NCI-H2029 (cell line): ENCODE measurements at places on chromosomes 12 and 14.

DNA sequence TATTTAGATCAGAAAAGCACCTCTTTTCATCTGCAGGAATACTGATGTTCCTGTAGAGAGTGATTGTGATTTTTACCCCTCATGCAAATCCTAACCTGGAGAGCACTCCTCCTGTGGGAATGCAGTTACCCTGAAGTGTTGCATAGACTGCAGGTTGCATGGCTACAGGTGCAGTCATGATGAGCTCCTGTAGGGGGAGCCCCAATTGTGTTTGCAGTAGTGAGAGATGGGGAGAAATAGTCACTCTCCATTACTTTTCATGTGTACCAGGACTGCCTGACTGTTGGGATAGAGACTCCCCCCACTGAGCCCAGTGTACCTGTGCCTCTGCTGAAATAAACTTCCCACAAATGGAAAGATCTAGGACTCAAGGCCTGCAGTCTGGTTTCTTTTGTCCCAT lies 1086.5 kb downstream of the SLC6A15 start:
- no peak for DNase-seq

- no peak for DNase-seq
Measured at GRCh38 chr12:90250766-90251165, 542.1 kb upstream of the ATP2B1 start.

DNA sequence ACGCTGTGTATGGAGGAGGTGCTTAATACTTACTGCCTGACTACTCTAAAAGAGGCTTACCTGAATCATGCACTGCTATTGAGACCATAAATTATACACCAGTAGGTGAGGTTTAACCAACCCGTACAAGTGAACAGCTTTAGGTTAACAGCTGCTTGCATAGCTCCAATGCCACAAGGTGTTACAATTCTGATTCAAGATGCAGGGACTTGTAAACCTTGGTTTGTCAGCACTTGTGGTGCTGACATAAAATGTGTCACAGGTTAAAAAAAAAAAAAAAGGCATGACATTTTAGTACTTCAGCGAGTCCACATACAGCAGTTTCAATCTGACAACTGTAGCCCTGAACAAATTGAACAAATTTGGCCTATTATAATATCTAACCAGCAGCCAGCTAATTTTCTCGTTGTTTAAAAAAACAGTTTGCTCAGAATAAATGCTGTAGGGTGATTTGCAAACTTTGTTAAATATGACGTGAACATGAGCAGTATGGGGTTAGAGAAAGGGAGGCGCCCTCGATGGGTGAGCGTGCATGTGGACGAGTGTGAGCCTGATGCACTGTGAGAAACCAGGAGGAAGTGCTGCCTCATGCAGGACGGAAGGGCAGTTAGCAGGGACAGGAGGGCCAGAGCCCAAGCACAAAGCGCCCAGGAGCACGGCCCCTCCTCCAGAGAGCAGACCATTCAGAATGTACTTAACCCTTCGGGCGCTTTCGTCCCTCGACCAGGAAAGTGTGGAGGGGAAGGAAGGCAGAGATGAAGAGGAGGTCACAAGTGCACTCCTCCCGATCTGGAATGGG lies 44.7 kb downstream of the TCHP start:
- DNase-seq, result no peak

- no peak for DNase-seq
Measured at GRCh38 chr12:131732-132495, 65.3 kb downstream of the IQSEC3 start.

DNA sequence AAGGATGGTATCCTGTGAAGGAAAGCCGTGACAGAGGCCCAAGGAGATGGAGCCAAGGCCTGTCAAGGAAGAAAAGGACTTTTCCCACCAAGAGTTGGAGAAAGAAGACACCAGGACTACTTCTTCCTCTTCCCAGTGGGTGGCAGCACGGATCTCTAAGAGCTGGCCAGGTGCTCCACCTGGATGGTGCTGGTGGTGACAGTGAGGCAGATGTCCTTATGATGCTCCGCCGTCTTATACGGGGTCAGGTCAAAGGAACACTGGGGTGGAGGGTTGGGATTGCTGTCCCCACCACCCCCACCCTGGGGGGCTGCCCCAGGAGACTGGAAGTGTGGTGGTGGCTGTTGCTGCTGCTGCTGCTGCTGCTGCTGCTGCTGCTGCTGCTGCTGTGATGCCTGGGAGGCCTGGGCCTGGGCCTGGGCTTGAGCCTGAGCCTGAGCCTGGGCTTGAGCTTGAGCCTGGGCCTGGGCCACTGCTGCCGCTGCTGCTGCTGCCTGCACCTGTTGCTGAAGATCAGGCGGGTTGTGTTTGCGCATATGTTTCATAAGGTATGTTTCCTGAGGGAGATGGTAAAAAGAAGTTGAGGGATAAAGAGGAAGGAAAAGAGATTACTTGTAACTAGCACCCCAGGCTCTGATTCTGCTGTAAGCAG lies 4.8 kb upstream of the ING4 start:
- DNase-seq, result no peak

- DNase-seq, result no peak
Measured at GRCh38 chr14:103510724-103511693, 11.6 kb downstream of the CKB start.

GRCh38 chr14:32469388-32470160 lies 140.5 kb downstream of the AKAP6 start:
- DNase-seq, result peak; percentile 83

GRCh38 chr12:54191550-54192022 lies 2.8 kb upstream of the SMUG1 start:
- peak; percentile 60 for DNase-seq

- DNase-seq, result no peak
Measured at GRCh38 chr12:100877776-100878175, 83.2 kb downstream of the ANO4 start.

- DNase-seq, result no peak
Measured at GRCh38 chr12:105220929-105221290, 15.1 kb downstream of the APPL2 start.

- no peak for DNase-seq
Measured at GRCh38 chr14:38138473-38139138, 69.1 kb upstream of the SSTR1 start.

DNA sequence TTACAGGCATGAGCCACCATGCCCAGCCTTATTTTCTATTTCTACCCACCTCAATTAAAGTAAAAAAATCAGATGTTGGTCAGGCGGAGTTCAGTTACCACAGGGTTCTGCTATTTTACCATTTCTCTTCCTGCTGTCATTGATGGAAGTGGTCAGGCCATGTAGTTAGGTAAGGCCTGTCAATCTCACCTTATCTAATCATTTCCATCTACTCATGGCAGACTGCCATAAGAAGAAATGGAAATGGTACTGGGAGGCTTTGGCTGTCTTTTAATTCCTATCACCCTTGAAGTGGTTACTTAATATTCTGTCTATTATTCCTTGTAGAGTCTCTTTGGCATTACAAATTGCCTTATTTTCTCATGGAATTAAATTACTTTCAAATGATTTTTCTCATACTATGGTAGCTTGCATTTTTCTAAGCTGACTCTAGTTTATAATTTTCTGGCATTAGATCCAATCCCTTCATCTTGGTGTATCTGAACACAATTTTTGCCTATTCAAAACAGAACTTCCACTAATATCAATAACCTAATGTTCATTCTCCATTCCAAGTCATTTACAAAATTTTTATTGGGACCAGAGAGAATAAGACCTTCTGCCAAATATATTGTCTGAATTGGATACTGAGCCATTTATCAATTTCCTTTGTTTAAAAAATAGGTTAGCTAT lies 198.7 kb downstream of the DACT1 start:
- no peak for DNase-seq

DNA sequence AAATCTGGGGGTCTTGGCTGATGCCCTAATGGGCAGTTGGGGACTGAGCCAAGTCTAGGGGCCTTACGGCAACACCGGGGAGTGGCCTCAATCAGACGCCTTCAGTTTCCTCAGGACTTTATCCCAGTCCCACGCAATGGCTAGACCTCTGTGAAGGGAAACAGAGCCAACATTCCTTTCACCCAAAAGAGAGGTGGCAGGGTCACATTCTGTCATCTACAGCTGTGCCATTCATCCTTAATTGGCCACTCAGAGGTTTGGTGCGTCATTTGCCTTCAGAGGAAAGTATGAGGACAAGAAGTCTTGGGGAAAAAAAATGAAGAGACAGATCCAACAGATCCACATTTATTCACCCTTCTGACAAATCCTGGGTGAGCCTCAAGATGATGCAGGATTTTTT lies 166.9 kb upstream of the AVPR1A start:
- no peak for DNase-seq
